T-helper 17 cell (primary cell): ENCODE measurements at places on chromosomes 7 and 10.

- no peak overlapping the region for H3K4me3 ChIP-seq
- no peak for DNase-seq
- no peak overlapping the region for H3K27ac ChIP-seq
- H3K27me3 ChIP-seq = no peaks in the 10 kb centered on the region
- peaks cover 19% of the 10 kb centered on the region for H3K4me1 ChIP-seq
- H3K36me3 ChIP-seq = peaks cover 2% of the 10 kb centered on the region
These were observed 15.0 kb downstream of the NOD1 start for GRCh38 chr7:30463405-30464145.

DNA sequence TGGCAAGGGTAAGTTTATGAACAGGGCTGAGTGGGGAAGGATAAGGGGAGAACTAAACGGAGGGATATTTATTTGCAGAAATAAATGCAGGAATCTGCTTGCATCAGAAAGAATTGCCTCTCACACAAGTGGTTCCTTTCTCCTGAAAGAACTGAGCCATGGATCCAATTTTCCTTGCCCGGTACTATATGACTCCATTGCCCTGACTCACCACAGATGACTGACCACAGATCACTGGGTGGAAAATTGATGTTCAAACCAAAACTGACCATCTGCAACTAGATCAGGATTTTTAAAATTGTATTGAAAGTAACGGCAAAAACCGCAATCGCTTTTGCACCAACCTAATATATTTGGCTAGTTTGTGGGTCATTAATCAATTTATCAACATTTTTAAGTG is 6.2 kb upstream of the MACC1 start:
- H3K4me1 ChIP-seq = no peaks in the 10 kb centered on the region
- H3K27me3 ChIP-seq = no peaks in the 10 kb centered on the region
- H3K4me3 ChIP-seq = no peak overlapping the region
- DNase-seq = no peak
- H3K36me3 ChIP-seq = no peaks in the 10 kb centered on the region

GRCh38 chr10:93346108-93346507 is 136.0 kb downstream of the MYOF start:
- peaks cover 3% of the 10 kb centered on the region for H3K4me1 ChIP-seq
- no peak for DNase-seq
- H3K27ac ChIP-seq = no peak overlapping the region
- H3K36me3 ChIP-seq = no peaks in the 10 kb centered on the region
- no peak overlapping the region for H3K4me3 ChIP-seq
- H3K27me3 ChIP-seq = peaks cover 11% of the 10 kb centered on the region

GRCh38 chr7:98354511-98355249 is 46.2 kb downstream of the BAIAP2L1 start:
- H3K4me1 ChIP-seq = no peaks in the 10 kb centered on the region
- no peak overlapping the region for H3K27ac ChIP-seq
- H3K27me3 ChIP-seq = peaks cover 6% of the 10 kb centered on the region
- no peak for DNase-seq
- no peak overlapping the region for H3K4me3 ChIP-seq
